NCI-H345 (cell line): ENCODE measurements at places on chromosomes 4 and X.

DNA sequence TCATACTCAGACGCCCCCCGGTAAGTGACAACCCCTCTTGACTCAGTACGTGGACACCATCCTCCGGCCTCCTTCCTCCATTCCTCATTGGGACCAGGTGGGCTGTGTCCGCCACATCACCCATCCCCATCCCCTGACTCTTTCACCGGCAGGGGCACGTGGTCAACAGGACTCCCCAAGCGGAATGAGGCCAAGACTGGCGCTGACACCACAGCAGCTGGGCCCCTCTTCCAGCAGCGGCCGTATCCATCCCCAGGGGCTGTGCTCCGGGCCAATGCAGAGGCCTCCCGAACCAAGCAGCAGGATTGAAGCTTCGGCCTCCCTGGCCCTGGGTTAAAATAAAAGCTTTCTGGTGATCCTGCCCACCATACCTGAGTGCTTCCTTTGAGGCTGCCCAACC is 5.0 kb downstream of the PQBP1 start:
- no peak for DNase-seq

DNA sequence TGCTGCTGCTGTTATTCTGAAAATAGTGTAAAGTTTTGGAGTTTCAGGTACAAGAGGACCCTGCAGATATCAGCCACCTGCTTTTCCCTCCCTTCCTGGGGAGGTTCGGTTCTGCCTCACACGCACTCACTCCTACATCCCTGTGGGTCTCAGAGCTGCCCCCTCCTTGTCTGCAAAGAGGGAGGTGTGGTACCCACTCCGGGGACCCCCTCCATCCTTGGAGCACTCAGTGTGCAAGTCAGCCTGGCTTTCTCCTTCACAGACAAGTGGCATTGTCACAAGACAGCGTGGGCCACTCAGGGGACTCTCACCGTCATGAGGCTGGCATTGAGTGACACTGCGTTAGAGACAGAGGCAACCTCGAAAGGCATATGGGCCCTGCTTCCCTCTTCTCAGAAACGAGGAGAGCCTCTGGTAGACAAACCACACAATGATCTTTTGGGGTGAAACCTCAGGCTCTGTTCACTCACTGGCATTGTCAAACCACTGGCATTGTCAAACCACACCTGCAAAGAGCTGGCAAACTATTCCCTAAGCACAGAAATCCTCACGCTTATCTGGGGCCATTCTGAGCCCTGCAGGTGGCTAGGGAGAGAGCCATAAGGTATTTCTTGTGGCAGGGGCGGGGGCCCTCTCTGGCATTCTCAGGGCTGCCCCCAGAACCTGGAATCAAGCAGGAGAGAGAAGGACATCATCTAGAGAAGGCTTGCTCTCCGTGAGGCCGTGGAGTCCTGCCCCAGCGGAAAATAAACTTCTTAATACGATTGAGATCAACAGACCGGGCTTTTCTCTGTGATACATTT is 285.0 kb downstream of the SHOX start:
- DNase-seq, result no peak

DNA sequence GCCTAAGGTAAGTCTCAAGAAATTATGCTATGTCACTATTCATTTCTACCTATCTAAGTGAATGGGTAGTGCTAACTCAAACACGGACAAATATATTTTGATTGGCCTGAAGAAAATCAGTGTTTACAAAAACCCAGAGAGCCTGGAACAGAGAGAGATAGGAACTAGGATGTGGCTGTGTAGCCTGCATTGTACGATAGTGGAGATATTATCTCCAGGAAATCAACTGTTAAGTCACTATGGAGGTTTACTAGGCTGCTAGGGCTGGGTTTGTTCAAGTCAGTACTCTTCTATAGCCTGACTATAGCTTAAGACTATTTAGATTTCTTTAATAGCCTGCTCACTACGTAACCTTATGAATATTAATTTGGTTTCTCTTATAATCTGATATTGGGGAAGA is 127.9 kb downstream of the TACR3 start:
- no peak for DNase-seq

DNA sequence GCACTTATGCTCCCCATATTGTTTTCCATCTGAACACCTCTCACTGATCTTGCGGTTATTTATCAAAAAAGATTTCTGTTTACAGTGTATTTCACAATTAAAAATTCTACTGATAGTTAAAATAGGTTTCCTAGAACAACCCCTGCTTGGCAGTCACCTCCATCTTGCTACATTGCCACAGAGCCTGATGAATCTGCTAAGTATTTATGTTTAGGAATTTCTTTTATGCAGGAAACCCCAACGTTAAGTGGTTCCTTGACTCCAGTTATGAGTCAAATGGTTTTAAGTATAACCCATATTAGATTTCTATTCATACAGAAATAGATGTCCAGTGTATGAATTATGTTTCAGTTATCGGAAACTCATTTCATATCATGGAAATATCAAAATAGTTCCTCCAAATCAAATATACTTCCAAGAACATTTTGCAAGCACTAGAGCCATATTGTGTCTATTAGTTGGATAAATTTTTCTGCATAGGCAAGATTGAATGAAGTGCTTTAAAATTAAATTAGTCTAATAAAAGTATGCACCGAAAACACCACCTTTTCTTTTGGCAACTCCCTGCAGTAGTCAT is 20.6 kb downstream of the GALNT7 start:
- no peak for DNase-seq

GRCh38 chrX:130716781-130717413 is 186.1 kb downstream of the ENOX2 start:
- peak; percentile 37 for DNase-seq

DNA sequence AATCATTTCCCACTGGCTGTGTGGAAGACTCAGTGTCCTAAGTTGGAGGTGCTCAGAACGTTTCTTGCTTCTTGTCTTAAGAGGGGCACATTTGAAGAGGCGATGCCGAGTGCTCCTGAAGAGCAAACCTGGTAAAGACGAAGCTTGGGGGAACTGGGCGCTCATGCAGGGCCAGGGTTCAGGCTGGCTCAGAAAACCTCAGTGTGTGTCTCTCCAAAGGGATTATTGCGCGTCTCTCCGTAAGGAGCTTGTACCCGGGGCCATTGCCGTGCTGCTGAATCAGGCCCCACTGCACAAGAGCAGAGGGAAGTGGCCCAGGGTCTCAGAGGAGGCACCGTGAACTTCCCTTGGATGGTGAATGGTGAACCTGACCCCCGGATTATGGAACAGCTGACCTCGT is 44.4 kb downstream of the PSAPL1 start:
- DNase-seq, result no peak

DNA sequence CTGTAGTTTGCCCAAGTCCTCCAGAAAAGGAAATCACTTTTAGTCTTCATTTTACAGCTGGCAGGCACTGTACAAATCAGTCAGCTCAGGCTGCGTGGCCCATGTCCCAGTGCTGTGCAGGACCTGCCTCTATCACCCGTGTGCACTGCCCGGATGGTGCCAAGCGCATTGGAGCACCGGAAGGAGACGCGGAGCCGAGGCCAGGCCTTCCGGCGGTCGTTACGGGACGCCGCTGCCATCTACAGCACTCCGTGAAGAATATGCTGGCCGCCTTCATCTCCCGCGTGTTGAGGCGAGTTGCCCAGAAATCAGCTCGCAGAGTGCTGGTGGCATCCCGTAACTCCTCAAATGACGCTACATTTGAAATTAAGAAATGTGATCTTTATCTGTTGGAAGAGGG is at the start of gene PDHA2:
Gene PDHA2 (plus strand): TSS at position 203 of the 400 bp plus-strand sequence. CDS start 58 bp downstream, at position 261.
- DNase-seq, result no peak

- no peak for DNase-seq
Observed at GRCh38 chrX:105221374-105221773, 880 bp upstream of the TEX13A start.

DNA sequence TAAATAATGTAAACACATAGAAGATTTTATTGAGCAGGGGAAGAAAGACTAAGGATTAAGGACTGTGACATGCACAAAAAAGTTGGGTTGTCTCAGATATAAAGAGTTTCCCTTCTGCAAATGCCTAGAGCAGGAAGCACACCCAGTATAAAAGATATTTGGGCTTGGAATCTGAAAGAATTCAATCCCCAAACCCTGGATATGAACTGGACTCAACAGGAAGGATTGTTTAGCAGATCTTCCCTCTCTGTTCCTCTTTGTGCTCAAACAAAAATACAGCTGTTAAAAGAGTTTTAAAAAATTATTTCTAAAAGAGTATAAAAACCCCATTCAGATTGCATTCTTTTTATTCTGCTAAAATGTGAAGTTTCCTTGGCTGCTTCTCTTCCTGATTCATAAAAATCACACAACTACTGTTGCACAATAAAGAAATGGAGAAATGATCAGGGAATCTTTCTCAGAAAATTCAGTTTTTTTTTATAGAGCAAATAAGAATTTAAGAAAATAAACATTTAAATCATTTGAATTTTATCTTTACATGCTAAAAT is 71.4 kb downstream of the PDLIM5 start:
- DNase-seq, result no peak

DNA sequence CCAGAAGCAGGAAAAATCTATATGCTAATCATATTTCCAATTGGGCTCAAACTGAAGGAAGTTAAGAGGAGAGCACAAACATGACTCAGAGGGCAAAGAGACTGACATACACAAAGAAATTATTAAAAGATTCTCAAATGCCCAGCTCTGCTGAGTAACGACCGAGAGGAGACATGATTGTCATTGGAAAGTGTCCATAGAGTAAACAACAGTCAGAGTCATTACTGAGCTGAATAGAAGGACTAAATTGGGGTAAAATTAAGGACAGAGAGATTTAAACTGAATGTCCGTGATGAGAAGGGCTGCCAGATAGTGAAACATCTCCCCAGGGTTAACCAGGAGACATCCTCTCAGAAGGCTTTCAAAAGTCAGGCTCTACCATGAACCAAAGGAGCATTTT is 111.2 kb upstream of the GALNT7 start:
- no peak for DNase-seq

- DNase-seq, result no peak
Observed at GRCh38 chr4:12881945-12882584, 602.1 kb downstream of the RAB28 start.

DNA sequence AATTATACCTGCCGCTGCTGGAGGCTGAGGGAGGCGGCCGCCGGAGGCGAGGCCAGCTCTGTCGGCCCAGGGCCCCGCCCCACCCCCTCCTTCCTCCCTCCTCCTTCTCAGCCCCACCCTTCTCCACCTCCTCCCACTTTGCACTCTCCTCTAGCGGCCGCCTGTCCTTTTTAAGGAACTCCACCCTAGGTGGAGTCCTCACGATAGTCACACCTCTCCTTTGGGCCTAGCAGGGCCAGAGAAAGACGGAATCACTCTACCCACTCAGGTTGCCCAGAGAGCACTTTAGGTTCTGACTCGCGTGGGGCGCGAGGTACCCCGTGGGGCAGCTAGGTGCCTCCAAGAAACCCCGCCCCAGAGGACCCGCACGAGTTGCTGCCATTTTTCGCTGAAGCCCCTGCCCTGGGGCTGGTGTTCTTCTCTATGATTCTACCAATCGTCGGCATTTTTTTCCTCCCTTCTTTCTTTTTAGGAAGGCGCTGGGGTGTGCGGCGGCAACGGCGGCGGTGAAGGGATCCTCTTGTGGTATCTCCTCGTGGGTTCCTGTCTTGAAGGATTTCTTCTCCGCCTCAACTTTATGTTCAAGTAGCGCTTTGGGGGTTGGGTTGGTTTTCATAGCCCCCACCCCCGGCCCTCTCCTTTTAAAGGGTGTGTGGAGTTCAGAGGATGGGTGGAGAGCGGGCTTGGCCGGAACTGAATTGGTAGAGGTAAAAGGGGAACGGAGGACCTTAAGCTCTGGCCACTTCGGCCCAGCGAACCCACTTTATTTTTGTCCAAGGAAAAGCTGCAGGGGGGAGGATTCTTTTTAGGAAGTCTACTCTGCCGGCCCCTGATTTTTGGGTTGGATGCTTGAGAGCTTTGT is at the start of gene KLF8:
Gene KLF8 (plus strand): TSS at position 136 of the 862 bp plus-strand sequence. CDS start 979 bp downstream, outside the sequence.
- DNase-seq, result no peak

GRCh38 chr4:79662651-79663050 is 254.6 kb upstream of the GK2 start:
- no peak for DNase-seq

DNA sequence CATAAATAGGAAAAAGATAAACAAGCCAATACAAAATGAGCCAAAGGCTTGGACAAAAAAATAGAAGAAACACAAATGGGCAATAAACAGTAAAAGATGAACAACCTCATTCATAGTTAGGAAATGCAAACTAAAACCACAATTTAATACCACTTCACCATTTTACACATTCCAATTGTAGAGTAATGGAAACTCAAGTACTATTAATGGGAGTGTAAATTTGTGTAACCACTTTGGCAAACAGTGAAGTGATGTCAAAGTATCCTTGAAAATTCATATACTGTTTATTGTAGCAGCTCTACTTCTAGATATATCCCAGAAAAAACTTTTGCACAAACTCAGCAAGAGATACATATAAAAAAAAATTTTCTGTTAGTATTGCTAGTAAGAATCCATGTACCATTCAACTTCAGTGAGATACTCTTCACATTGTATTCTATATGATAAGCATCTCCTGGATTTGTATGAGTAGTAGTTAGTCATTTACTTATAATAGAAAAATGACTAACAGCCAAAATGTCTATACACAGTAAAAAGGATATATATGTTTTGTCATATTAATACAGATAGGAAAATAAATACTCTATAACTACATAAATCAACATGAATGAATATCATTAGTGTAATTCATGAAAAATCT is 229.8 kb downstream of the DKK2 start:
- no peak for DNase-seq
